ENCODE measurements at places on chromosomes 4 and X.

- DNase-seq, result no peak
These were observed 18.5 kb downstream of the RAPGEF2 start for GRCh38 chr4:159121371-159121770.

DNA sequence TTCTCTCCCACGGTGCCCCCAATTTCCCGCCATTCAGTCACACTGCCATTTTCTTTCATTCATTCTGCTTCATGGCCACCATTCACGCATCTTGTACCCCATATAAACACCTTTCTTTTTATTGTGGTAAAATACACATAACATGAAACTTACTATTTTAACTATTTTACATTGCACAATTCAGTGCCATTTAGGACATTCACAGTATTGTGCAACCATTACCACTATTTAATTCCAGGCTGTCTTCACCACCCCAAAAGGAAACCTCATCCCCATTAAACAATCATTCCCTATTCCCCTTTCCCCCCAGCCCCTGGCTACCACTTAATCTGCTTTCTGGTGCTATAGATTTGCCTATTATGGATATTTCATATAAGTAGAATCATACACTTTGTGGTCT, 15.9 kb downstream of the SPACA5 start:
- no peak for DNase-seq

DNA sequence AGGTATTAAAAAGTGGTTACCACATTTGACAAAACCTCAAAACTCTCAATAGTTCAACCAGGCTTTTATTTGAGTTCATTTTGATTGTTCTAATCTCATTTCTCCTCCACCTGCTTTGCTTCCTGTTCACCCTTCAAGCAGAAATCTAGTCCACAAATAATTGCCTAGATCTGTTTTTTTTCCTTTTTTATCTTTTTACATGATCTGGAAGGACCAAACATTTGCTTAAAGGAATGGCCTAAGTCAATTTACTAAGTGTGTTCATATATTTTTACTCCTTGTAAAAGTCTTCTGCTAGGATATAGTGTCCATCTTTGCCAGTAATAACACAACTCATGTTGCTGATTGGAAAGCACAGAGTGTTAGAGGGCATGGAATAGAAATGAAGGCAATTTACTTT, 26.2 kb upstream of the VEGFD start:
- DNase-seq, result no peak

GRCh38 chr4:48623182-48623780, 133.2 kb downstream of the ZAR1 start:
- no peak for DNase-seq

DNA sequence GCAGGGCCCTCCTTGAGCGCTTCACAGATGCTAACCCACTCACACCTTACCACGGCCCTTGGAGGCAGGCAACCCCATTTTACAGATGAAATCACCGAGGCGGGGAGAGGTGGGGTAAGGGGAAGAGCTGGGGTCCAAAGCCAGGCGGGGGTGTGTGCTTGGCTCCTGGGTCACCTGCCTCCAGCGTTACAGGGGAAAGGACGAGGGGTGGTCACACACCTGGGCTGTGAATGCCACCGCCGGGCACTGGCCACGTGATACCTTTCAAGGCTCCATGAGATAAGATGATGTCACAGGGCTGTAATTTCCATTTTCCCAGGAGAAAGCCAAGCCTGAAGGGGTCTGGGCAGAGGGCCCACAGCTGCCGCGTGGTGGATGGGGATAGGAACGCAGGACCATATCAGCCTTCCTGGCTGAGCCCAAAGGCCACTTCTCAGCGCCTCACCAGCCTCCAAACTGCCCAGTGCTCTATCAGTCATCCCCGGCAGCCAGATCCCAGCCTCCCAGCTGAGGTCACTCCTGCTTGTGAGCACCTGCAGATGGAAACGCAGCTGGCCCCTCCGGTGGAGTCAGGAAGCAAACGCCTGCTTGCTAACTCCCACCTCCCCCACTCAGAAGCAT, 62.4 kb upstream of the CRMP1 start:
- peak; percentile 86 for DNase-seq

DNA sequence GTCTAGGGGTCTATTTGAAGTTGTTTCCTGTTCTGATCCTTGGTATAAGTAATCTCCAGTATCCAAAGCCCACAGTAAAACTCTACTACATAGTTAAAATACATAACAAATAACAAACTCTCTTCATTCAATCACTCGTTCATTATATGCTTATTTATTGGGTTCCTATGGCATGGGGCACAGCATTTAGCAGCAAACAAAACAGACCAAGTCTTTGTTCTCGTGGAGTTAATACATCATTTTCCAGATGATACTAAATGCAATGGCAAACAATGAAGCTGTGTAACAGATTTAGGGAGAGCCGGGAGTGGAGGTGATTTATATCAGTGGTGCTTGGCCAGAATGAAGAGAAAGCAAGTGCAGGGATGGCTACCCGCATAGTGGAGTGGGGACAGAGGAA, 36.6 kb upstream of the SPARCL1 start:
- no peak for DNase-seq

- DNase-seq, result no peak
These were observed 118.6 kb downstream of the PTTG2 start for GRCh38 chr4:38078590-38079421.

DNA sequence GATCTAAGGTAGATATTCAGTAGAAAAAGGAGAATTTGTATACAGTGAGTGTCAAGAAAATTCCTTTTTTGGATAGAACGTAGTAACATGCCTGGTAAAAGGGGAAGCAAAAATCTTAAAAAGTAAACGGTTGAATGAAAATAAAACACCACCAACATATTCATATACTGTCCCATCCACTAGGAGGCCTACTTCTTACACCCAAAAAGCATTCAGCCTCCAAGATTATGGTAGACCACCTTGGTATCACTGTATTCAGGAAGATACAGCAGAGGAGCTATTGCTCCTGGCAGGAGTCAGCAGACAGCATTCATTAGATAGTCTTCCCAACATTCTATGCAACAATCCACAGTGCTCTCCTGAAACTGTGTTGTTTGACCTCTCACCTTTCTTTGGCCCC, 274.6 kb upstream of the MAGEB2 start:
- DNase-seq, result no peak

DNA sequence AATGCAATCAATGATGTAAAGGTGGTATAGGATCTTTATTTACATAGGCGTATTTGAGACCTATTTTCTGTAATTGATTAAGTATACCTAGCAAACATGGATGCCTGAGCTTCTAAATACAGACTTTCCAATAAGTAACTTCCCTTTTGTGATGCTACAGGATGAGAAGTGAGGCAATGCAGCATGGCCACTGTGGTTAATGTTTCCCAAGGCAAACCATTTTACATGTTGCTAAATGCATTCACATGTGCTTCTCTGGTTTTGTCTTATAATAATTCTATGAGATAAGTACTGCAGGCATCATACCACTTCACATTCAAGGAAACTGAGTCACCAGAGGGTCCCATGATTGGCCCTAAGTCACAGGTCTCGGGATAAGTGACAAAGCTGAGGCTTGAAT, 35.7 kb upstream of the NKX3-2 start:
- DNase-seq, result no peak

DNA sequence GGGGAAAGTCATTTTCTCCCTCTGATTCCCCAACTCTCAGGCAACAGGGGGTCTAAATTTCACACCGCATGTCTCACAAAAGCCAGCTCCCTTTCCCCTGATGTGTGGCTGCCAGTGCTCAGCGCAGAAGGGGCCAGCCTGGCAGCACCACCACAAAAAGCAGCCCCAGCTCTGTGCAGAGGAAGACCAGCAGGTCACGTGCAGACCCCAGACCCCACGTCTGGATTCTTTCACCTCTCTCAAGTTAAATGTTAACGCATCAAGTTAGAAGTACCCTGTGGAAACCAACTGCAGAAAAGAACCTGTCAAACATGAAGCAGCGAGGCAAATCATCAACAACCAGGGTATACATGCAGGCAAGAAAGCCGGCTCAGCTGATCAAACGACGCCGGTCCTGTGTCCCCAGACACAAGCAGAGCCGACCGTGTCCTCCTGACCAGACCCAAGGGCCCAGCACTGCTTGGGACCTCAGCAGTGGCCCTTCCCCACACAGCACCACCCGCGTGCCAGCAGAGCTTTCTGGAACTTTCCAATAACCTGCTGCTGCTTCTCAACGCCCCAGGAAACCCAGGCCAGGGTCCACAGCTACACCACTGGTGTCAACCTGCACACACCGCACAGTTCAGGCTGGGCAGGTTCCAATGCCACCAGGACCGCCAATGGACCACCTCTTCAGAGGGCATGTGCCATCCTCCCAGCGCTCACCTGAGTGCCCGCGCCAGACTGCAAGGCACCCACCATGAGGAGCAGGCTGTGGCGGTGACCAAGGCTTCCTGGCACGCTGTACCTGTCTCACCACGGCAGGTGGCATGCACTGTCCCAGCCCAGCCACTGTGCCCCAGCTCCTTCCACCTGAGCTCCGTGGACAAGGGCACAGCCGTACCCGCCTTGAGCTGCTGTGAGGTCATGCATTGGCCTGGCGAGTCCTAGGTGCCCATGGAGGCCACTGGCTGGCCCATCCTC, 4.0 kb downstream of the LRPAP1 start:
- DNase-seq, result no peak

GRCh38 chr4:27078934-27079455, 218.4 kb downstream of the STIM2 start:
- DNase-seq, result no peak
